Effector memory CD4-positive, alpha-beta T cell (primary cell): ENCODE measurements at places on chromosomes 7 and 10.

GRCh38 chr10:119675483-119676170 lies 24.4 kb downstream of the BAG3 start:
- no peak overlapping the region for H3K4me3 ChIP-seq
- no peak for DNase-seq
- H3K36me3 ChIP-seq, result peaks cover 61% of the 10 kb centered on the region
- H3K27me3 ChIP-seq, result no peaks in the 10 kb centered on the region
- no peaks in the 10 kb centered on the region for H3K4me1 ChIP-seq

- no peak for DNase-seq
- H3K27ac ChIP-seq, result no peak overlapping the region
- no peak overlapping the region for H3K4me3 ChIP-seq
- no peaks in the 10 kb centered on the region for H3K36me3 ChIP-seq
Measured at GRCh38 chr7:136275794-136276193, 298.6 kb upstream of the MTPN start.

GRCh38 chr10:78570633-78571235 lies 498.0 kb upstream of the ZMIZ1 start:
- no peak overlapping the region for H3K4me3 ChIP-seq
- no peak for DNase-seq
- no peaks in the 10 kb centered on the region for H3K27me3 ChIP-seq
- H3K27ac ChIP-seq, result no peak overlapping the region
- H3K4me1 ChIP-seq, result no peaks in the 10 kb centered on the region

GRCh38 chr10:96047004-96047649 lies 3.7 kb downstream of the CCNJ start:
- DNase-seq, result no peak
- H3K27me3 ChIP-seq, result no peaks in the 10 kb centered on the region
- H3K27ac ChIP-seq, result no peak overlapping the region
- no peaks in the 10 kb centered on the region for H3K36me3 ChIP-seq
- H3K4me1 ChIP-seq, result peaks cover 4% of the 10 kb centered on the region

DNA sequence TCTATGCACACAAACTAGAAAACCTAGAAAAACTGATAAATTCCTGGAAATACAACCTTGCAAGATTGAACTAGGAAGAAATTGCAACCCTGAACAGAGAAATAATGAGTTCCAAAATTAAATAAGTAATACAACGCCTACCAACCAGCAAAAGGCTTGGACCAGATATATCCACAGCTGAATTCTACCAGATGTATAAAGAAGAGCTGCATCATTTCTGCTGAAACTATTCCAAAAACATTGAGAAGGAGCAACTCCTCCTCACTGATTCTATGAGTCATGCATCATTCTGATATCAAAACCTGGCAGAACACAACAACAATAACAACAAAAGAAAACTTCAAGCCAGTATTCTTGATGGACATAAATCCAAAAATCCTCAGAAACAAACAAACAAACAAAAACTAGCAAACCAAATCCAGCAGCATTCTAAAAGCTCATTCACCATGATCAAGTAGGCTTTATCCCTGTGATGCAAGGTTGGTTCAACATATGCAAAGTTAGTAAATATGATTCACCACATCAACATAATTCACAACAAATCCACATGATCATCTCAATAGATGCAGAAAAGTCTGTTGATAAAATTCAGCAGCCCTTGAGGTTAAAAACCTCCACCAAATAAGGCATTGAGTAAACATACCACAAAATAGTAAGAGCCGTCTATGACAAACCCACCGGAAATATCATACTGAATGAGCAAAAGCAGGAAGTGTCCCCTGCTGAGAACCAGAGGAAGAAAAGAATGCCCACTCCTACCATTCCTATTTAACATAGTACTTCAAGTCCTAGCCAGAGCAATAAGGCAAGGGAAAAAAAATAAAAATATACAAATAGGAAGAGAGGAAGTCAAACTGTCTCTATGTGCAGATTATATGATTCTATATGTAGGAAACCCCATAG lies 98.2 kb downstream of the PCDH15 start:
- no peaks in the 10 kb centered on the region for H3K27me3 ChIP-seq
- no peaks in the 10 kb centered on the region for H3K4me1 ChIP-seq
- DNase-seq, result no peak
- H3K36me3 ChIP-seq, result no peaks in the 10 kb centered on the region
- H3K4me3 ChIP-seq, result no peak overlapping the region

DNA sequence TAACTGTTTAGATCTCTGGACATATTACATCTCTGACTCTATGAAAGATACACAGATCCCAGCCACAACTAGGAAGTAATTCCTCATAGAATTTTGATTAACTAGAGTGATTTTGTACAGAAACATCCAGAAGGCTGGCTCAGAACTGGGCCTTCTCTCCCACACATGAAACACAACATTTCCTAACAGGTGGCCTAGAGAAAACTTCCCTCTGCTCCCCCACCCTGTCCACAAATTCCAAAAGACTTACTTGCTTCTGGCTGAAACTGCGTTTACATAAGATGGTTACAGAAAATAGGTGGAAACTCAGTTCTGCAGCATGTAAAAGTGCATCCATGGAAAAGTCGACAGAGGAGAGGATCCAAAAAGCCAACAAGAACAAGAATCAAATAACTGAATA lies 132.9 kb downstream of the FZD1 start:
- no peak overlapping the region for H3K4me3 ChIP-seq
- H3K4me1 ChIP-seq, result no peaks in the 10 kb centered on the region
- DNase-seq, result no peak
- H3K36me3 ChIP-seq, result no peaks in the 10 kb centered on the region

- H3K4me3 ChIP-seq, result no peak overlapping the region
- H3K4me1 ChIP-seq, result peaks cover 42% of the 10 kb centered on the region
- no peaks in the 10 kb centered on the region for H3K27me3 ChIP-seq
- DNase-seq, result no peak
Measured at GRCh38 chr10:43391496-43391895, 17.5 kb downstream of the HNRNPF start.

GRCh38 chr10:47423476-47423875 lies 39.4 kb upstream of the ZNF488 start:
- H3K4me3 ChIP-seq, result no peak overlapping the region
- H3K36me3 ChIP-seq, result no peaks in the 10 kb centered on the region
- H3K27me3 ChIP-seq, result no peaks in the 10 kb centered on the region
- DNase-seq, result no peak
- no peaks in the 10 kb centered on the region for H3K4me1 ChIP-seq

DNA sequence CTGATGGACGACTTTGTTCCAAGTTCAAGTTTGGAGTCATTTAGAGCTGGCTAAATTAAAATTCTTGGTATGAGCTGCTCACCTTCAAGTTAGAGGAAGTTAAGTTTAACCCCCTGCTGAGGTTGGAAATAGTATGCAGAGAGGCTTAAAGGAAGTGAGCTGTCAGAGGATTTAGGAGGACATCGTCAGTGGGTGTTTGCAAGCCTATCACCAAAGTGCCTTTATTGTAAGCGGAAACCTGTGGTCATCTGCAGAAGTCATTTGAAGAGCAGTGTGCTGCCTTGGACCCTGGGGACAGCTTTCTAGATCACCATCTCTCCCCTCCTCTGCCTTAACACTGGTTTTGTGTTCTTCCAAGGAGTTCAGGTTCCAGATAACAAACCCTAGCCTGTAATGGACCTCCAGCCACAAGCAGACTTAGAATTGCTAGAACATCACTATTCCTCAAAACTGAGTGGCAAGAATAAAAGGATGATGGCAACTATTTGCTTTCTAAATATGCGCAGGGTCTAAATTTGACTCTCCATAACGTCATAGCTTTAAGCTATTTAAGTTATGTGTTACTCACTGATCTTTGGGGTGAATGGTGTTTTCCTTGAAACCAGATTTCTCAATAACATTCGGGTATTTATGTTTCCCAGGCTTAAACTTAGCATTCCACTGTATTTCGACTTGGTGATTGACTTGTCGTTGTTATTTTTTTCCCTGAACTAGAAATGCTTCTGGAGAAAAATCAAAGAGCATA lies 93.4 kb downstream of the SLC39A12 start:
- H3K4me1 ChIP-seq, result no peaks in the 10 kb centered on the region
- DNase-seq, result no peak
- H3K27ac ChIP-seq, result no peak overlapping the region
- H3K27me3 ChIP-seq, result no peaks in the 10 kb centered on the region
- no peak overlapping the region for H3K4me3 ChIP-seq
- H3K36me3 ChIP-seq, result no peaks in the 10 kb centered on the region

GRCh38 chr7:7246223-7246622 lies 63.9 kb downstream of the C1GALT1 start:
- no peak for DNase-seq
- H3K27me3 ChIP-seq, result no peaks in the 10 kb centered on the region
- no peaks in the 10 kb centered on the region for H3K4me1 ChIP-seq
- peaks cover 4% of the 10 kb centered on the region for H3K36me3 ChIP-seq

DNA sequence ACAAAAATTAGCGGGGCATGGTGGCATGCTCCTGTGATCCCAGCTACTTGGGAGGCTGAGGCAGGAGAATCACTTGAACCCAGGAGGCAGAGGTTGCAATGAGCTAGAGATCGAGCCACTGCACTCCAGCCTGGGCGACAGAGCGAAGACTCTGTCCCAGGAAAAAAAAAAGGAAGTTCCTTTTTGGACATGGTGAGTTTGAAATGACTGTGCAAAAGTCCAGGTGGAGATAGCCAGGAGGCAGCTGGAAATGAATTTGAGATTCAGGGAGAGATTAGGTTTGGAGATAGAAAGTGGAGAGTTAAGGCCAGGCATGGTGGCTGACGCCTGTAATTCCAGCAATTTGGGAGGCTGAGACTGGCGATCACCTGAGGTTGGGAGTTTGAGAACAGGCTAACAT lies 139.1 kb downstream of the MARCHF5 start:
- no peak for DNase-seq
- no peak overlapping the region for H3K4me3 ChIP-seq
- H3K27ac ChIP-seq, result no peak overlapping the region
- H3K4me1 ChIP-seq, result no peaks in the 10 kb centered on the region
- no peaks in the 10 kb centered on the region for H3K27me3 ChIP-seq

DNA sequence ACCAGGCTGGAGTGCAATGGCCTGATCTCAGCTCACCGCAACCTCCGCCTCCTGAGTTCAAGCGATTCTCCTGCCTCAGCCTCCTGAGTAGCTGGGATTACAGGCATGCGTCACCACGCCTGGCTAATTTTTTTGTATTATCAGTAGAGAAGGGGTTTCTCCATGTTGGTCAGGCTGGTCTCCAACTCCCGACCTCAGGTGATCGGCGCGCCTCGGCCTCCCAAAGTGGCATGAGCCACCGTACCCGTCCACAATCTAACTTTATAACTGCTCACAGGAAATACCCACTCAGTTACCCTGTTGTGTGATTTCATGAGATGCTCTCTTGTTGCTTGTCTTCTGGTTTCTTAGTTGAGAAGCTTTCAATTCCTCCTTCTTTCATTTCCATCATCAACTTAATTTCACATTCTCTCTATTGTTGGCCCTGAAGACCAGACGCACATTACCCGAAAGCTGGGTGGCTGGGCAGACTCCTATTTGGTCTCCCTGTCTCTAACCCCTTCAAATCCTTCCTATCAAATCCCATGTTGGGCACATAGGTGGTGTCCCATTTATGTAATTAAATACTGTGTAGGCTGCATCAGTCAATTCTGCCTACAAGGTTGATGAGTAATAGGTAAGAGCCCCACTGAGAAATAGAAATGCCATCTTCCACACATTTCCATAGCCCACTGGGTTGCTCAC lies 1.1 kb upstream of the GSTO2 start:
- peak overlapping the region; percentile 94 for H3K27ac ChIP-seq
- no peak for DNase-seq
- peaks cover 10% of the 10 kb centered on the region for H3K4me1 ChIP-seq
- no peaks in the 10 kb centered on the region for H3K27me3 ChIP-seq
- peak overlapping the region; percentile 58 for H3K4me3 ChIP-seq

GRCh38 chr10:104322416-104322782 lies 15.9 kb downstream of the ITPRIP start:
- no peaks in the 10 kb centered on the region for H3K27me3 ChIP-seq
- H3K4me3 ChIP-seq, result peak overlapping the region; percentile 11
- peaks cover 63% of the 10 kb centered on the region for H3K4me1 ChIP-seq

- DNase-seq, result no peak
- H3K4me3 ChIP-seq, result no peak overlapping the region
- H3K27me3 ChIP-seq, result no peaks in the 10 kb centered on the region
- no peaks in the 10 kb centered on the region for H3K36me3 ChIP-seq
- H3K27ac ChIP-seq, result no peak overlapping the region
Measured at GRCh38 chr10:86162036-86162435, 204.6 kb downstream of the GRID1 start.

- DNase-seq, result no peak
- no peaks in the 10 kb centered on the region for H3K36me3 ChIP-seq
- H3K4me3 ChIP-seq, result no peak overlapping the region
- no peaks in the 10 kb centered on the region for H3K4me1 ChIP-seq
- H3K27me3 ChIP-seq, result no peaks in the 10 kb centered on the region
Measured at GRCh38 chr7:22783421-22783820, 39.2 kb downstream of the TOMM7 start.

DNA sequence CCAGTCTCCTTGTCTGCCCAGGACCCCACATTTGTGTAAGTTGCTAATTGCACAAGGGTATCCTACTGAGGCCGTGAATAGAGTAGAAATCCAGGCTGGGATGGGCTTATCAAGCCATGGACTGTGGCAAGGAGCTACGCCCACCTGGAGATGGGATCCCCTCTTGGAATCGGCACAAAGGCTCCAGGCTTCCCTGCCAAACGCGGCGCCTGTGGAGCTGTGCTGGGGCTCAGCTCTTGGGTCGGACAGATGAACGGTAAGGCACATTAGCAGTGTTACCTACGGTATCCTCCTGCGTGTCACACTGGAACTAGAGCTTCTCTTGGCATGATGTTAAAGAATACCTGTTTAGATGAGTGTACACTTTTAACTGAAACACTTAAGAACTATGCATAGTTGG lies 196.7 kb downstream of the CELF2 start:
- no peak overlapping the region for H3K27ac ChIP-seq
- H3K27me3 ChIP-seq, result no peaks in the 10 kb centered on the region
- peaks cover 59% of the 10 kb centered on the region for H3K4me1 ChIP-seq
- peaks cover 56% of the 10 kb centered on the region for H3K36me3 ChIP-seq
- no peak for DNase-seq
- no peak overlapping the region for H3K4me3 ChIP-seq

DNA sequence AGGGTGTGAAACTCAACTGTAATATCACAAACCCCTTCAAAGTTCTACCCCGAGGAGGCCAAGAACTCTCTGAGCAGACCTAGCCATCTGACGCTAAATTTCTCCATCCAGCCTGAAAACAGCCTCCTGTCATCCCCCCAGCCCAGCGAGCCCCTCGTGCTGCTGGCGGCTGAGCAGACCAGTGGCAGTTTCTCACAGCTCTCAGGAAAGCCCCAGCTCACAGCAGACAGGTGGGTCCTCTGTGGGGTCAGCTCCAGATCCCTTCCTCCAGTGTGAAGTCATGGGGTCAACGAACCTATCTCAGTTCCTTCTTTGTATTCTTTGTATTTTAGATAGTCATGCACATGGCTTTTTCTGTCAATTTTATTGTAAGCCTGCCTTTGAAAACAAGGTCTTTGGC lies 7.8 kb downstream of the GARIN1A start:
- H3K27ac ChIP-seq, result no peak overlapping the region
- H3K4me1 ChIP-seq, result no peaks in the 10 kb centered on the region
- DNase-seq, result no peak
- H3K27me3 ChIP-seq, result peaks cover 6% of the 10 kb centered on the region

GRCh38 chr10:115214829-115215228 lies 121.7 kb downstream of the ATRNL1 start:
- no peak for DNase-seq
- no peaks in the 10 kb centered on the region for H3K27me3 ChIP-seq
- H3K4me1 ChIP-seq, result no peaks in the 10 kb centered on the region
- no peak overlapping the region for H3K4me3 ChIP-seq
- H3K36me3 ChIP-seq, result no peaks in the 10 kb centered on the region

- no peak for DNase-seq
- no peaks in the 10 kb centered on the region for H3K4me1 ChIP-seq
- H3K27ac ChIP-seq, result no peak overlapping the region
- no peak overlapping the region for H3K4me3 ChIP-seq
- H3K36me3 ChIP-seq, result peaks cover 9% of the 10 kb centered on the region
Measured at GRCh38 chr7:134059921-134060320, 67.2 kb upstream of the LRGUK start.
